ELF-1 (cell line): ENCODE measurements at places on chromosomes 13 and 19.

- no peak for DNase-seq
Measured at GRCh38 chr19:56015756-56016155, 29.2 kb downstream of the NLRP5 start.

DNA sequence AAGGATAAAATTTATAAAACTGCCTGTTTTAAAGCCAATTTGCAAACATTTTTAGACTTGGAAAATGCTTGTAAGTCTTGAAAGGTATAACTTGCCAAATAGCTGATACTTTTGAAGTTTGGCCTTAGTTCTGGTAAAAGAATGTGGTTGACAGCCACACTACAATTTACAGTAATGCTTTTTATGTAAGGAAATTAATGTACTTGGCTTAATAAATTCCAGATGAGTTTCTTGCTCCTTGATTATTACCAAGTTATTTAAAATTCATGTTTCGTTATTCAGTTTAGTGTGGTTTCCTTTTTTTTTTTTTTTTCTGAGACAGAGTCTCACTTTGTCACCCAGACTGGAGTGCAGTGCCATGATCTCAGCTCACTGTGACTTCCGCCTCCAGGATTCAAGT lies 14.9 kb downstream of the LMO7 start:
- DNase-seq, result no peak

GRCh38 chr19:41795031-41795461 lies 1.3 kb upstream of the CEACAM3 start:
- DNase-seq, result peak; percentile 23

DNA sequence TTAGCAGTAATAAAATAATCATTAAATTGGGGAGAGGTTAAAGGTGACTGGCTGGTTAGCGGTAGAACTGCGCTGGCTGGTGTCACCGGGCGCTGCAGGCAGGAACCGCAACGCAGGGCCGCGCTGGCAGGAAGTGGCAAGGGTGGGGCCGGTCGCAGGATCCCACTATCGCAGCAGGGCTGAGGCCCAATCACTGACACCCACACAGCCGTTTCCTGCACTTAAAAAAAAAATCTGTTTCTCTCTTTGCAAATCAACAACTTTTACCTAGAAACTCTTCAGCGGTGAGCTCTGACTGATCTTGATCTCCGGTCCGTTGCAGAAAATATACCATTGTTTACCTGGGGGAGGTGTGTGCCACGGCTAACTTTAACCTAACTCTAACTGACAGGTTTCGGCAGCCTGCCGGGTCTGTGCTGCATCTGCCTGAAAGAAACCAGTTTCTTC lies 46.9 kb downstream of the KLF2 start:
- no peak for DNase-seq

DNA sequence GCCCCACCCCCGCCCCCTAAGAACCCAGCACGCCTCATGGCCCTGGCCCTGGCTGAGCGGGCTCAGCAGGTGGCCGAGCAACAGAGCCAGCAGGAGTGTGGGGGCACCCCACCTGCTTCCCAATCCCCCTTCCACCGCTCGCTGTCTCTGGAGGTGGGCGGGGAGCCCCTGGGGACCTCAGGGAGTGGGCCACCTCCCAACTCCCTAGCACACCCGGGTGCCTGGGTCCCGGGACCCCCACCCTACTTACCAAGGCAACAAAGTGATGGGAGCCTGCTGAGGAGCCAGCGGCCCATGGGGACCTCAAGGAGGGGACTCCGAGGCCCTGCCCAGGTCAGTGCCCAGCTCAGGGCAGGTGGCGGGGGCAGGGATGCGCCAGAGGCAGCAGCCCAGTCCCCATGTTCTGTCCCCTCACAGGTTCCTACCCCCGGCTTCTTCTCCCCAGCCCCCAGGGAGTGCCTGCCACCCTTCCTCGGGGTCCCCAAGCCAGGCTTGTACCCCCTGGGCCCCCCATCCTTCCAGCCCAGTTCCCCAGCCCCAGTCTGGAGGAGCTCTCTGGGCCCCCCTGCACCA lies 11.9 kb downstream of the ARHGAP33 start:
- no peak for DNase-seq

DNA sequence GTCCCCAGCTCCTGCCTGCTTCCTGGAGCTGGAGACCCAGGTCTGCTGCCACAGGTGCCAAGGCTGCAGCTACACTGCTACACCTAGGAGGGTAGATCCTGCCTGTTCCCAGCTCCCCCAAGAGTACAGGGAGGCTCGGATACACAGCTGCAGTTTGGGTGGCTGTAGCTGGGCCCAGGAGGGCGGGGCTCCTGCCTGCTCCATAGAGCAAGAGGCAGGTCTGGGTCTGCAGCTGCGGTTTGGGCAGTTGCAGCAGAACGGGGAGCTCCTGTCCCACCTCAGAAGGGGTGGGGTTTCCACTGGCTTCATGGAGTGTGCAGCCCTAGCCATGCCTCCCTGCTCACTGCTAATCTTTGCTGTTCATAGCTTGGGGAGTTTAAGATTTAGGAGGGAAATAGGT lies 199.0 kb downstream of the NUFIP1 start:
- no peak for DNase-seq

DNA sequence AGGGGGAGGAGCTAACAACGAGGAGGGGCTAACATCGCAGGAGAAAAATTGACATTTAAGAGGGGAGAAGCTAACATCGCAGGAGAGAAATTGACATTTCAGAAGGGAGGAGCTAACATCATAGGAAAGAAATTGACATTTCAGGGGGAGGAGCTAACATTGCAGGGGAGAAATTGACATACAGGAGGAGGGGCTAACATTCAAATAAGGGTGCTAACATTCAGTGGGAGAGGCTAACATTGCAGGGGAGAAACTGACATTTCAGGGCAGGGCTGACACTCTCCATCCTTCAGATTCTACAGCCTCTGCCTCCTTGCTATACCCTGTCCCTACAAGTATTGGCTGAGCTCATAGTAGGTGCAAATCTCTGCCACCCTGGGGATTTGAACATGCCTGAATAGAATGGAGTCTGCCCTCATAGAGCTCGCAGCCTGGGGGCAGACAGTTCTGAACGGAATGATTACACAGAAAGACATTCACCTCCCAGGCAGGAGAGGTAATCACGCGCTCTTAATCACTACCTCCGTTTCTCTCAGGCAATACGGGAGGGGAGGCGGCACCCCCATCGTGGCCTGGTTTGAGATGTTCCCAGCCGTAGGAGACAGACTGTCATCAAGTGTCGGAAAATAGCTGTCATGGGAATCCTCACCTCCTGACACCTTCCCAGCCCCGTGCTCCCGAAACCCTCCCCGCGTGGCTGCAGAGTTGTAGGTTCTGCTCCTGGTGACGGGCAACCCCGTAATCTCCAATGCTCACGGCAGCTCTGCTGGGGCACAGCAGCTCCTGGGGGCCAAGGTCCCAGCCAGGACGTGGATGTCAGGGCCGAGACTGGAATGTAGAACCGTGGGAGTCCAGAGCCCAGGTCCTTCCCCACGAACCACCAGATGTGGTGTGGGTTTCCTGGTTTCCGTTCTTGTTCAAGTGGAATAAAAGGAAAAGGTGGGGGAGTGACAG lies 9.5 kb downstream of the GPR32 start:
- peak; percentile 81 for DNase-seq

DNA sequence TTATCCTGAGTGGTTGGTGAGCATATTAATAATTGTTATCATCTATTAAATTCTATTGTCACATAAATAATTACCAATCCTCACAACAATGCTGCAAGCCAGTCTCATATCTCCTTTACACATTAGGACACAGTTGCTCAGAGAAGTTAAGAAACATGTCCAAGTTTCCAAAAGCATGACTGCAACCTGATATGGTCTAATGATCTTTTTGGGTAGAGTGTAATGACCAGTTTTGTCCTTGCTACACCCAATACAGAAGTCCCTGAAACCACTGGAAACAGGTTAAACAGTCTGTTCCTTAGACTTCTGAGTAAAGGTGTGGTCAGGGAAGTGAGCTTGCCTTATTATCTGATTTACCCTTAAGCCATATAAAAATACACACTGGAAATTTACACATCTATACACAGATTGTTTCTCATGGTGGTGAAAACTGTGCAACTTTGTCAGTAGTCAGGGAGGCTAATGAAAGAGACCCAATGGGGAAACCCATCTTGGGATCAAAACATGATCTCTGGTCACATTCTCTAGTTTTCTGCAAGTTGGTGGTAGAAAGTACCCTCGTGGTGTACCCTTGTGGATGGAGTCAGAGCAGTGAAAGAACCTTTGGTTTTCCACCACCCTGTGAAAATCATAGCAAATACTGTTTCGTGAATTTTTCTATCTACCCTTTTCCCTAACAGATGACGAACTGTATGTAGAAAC lies 146.0 kb upstream of the KLF12 start:
- no peak for DNase-seq

- peak; percentile 25 for DNase-seq
Measured at GRCh38 chr13:113059891-113060290, 45.7 kb upstream of the F7 start.

- DNase-seq, result peak; percentile 99
Measured at GRCh38 chr19:6476155-6476895, 5.3 kb downstream of the DENND1C start.

GRCh38 chr13:24894972-24895300 lies 131.0 kb downstream of the RNF17 start:
- no peak for DNase-seq

DNA sequence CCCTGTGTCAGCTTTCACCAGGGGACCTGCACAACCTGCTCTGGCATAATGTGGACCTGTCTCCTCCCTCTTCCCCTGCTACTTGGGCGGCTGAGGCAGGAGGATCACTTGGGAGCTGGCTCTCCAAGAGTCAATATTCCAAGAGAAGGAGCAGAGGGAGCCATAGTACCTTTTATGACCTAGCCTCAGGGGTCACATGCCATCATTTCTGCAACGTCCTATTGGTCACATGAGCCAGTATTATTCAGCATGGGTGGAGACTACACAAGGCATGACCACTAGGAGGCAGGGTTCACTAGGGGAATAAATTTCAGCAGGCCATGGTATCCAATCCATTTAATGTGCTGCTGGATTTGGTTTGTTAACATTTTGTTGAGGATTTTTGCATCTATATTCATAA lies 12.0 kb upstream of the SHFL start:
- DNase-seq, result no peak

- DNase-seq, result no peak
Measured at GRCh38 chr19:1304197-1304924, 18.7 kb downstream of the EFNA2 start.
